ENCODE measurements at places on chromosomes 6 and 20.

- no peak overlapping the region for H3K4me3 ChIP-seq
- peaks cover 11% of the 10 kb centered on the region for H3K27me3 ChIP-seq
- peaks cover 3% of the 10 kb centered on the region for H3K36me3 ChIP-seq
- DNase-seq = no peak
- no peaks in the 10 kb centered on the region for H3K4me1 ChIP-seq
- H3K27ac ChIP-seq = peak overlapping the region; percentile 63
Observed at GRCh38 chr6:149910721-149911151, 12.2 kb downstream of the RAET1G start.

GRCh38 chr6:136964398-136964797 lies 42.3 kb downstream of the SLC35D3 start:
- H3K27me3 ChIP-seq = peaks cover 30% of the 10 kb centered on the region
- peaks cover 6% of the 10 kb centered on the region for H3K4me1 ChIP-seq
- H3K4me3 ChIP-seq = no peak overlapping the region
- H3K36me3 ChIP-seq = no peaks in the 10 kb centered on the region
- no peak overlapping the region for H3K27ac ChIP-seq

DNA sequence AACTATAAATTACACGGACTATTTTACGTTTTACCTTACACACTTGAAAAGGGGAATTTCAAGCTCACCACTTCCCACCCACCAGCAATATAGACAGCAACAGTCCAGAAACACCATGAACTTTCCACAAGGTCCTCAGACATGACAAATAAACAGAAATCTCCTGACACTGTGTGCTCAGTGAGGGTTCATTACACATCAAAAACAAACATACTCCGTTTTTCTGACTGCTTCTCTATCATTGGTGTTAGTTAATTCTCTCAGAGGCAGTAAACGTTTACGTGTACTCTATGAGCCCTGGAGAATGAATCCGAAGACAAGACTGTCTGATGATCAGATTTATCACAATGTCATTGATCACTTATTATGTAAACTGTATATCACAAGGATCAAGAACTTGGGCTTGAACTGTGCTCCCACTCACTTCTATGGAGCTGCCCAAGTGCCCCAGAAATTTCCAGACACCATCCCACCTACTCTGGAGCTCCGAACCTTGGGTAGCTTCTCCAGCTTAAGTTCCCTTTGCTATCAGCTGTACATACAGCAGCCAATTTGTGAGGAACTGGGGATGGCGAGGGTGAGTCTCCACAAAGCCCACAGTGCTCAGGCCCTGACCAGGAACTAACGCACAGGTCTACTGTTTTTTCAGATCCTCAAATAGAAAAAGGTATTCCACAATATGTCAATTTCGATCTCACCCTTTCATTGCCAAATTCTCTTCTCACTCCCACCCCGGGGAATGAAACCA lies 86.0 kb downstream of the ALDH8A1 start:
- no peaks in the 10 kb centered on the region for H3K27me3 ChIP-seq
- DNase-seq = no peak
- H3K4me3 ChIP-seq = no peak overlapping the region
- no peak overlapping the region for H3K27ac ChIP-seq

DNA sequence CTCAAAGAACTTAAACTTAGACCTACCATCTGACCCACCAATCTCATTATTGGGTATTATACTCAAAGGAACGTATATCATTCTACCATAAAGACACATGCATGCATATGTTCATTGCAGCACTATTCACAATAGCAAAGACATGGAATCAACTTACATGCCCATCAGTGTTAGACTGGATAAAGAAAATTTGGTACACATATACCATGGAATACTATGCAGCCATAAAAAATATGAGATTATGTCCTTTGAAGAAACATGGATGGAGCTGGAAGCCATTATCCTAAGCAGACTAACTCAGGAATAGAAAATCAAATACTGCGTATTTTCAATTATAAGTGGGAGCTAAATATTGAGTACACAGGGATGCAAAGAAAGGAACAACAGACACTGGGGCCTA lies 166.4 kb upstream of the GLP1R start:
- H3K4me1 ChIP-seq = peaks cover 4% of the 10 kb centered on the region
- H3K4me3 ChIP-seq = no peak overlapping the region
- H3K27ac ChIP-seq = no peak overlapping the region
- no peaks in the 10 kb centered on the region for H3K27me3 ChIP-seq

- H3K36me3 ChIP-seq = peaks cover 3% of the 10 kb centered on the region
- H3K27ac ChIP-seq = no peak overlapping the region
- no peak overlapping the region for H3K4me3 ChIP-seq
Observed at GRCh38 chr6:135411339-135411738, 86.2 kb downstream of the AHI1 start.

- H3K4me3 ChIP-seq = no peak overlapping the region
- H3K27ac ChIP-seq = no peak overlapping the region
- peak; percentile 26 for DNase-seq
- H3K36me3 ChIP-seq = no peaks in the 10 kb centered on the region
- peaks cover 9% of the 10 kb centered on the region for H3K4me1 ChIP-seq
- H3K27me3 ChIP-seq = peaks cover 2% of the 10 kb centered on the region
Observed at GRCh38 chr6:18323935-18324705, 59.8 kb upstream of the DEK start.

GRCh38 chr20:11229772-11230171 lies 556.0 kb upstream of the JAG1 start:
- DNase-seq = no peak
- H3K36me3 ChIP-seq = no peaks in the 10 kb centered on the region
- no peaks in the 10 kb centered on the region for H3K4me1 ChIP-seq
- no peaks in the 10 kb centered on the region for H3K27me3 ChIP-seq
- no peak overlapping the region for H3K27ac ChIP-seq

GRCh38 chr20:14879020-14879697 lies 541.7 kb upstream of the FLRT3 start:
- no peaks in the 10 kb centered on the region for H3K27me3 ChIP-seq
- H3K36me3 ChIP-seq = no peaks in the 10 kb centered on the region
- H3K4me1 ChIP-seq = no peaks in the 10 kb centered on the region
- DNase-seq = no peak
- H3K27ac ChIP-seq = no peak overlapping the region
- H3K4me3 ChIP-seq = no peak overlapping the region

- DNase-seq = no peak
- no peak overlapping the region for H3K27ac ChIP-seq
- no peaks in the 10 kb centered on the region for H3K4me1 ChIP-seq
- H3K36me3 ChIP-seq = no peaks in the 10 kb centered on the region
- H3K27me3 ChIP-seq = no peaks in the 10 kb centered on the region
Observed at GRCh38 chr6:91539456-91539855, 952.6 kb upstream of the MAP3K7 start.

DNA sequence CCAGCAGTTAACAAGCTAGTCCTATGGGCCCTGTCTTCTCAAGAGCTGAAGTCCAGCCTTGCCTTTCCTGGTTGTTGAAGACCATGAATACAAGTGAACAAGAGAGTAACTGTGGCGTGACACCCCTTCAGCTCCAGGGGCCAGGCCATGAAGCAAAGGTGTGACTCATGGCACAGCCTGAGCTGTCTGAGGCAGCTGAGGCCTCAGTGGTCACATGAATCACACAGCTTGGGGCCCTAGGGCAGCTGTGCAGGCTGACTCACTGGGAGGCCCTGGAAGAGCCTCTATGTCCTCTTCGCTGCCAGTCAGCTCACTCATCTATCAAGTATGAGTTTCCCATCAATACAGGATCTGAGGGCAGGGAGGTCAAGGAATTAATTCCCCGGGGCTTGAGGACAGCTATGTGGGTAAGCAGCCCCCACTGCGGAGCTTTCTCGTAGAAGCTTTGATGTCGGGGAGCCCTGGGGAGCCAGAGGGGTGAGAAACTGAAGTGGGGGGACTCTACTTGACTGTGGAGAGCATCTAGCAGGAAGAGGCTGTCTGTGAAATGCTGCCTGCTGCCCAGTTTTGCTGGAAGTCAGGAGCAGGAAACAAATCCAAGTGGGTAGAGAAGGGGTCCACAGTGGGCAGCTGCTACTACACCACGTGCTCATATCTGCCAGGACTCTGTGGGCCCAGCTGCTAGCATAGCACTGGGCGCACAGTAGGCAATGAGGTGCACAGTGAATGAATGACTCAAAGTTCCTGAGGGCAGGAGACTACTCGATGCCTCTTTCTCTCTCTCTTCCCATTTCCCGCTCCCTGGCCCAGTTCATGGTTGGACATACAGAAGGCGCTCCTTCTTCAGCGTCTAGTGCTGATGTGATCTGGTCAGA lies 13.7 kb upstream of the FAM83C start:
- no peak overlapping the region for H3K4me3 ChIP-seq
- peaks cover 45% of the 10 kb centered on the region for H3K4me1 ChIP-seq
- peaks cover 2% of the 10 kb centered on the region for H3K36me3 ChIP-seq
- no peaks in the 10 kb centered on the region for H3K27me3 ChIP-seq

- peak; percentile 37 for DNase-seq
- H3K4me3 ChIP-seq = peak overlapping the region; percentile 64
- H3K36me3 ChIP-seq = peaks cover 4% of the 10 kb centered on the region
- H3K4me1 ChIP-seq = peaks cover 23% of the 10 kb centered on the region
- peaks cover 27% of the 10 kb centered on the region for H3K27me3 ChIP-seq
- peak overlapping the region; percentile 74 for H3K27ac ChIP-seq
Observed at GRCh38 chr6:157240059-157240959, 83.0 kb downstream of the TMEM242 start.

DNA sequence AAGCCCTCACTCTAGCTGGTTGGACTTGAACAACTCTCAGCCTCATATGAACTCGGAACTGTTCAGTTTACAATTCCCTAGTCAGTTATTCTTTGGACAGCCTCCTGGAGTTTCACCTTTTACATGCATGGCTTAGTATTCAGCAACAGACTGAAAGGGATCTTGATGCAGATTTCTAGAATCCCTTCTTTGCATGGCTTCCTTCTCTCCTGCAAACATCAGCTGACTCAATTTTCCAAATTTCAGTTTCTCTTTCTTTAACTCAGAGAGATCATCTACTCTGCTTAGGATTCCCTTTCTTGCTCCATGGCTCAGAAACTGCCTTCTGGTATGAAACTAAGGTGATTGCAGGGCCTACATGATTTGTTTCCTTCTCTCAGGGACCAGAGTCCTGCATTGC lies 99.6 kb downstream of the CEP57L1 start:
- H3K27ac ChIP-seq = no peak overlapping the region
- peaks cover 3% of the 10 kb centered on the region for H3K4me1 ChIP-seq
- H3K4me3 ChIP-seq = no peak overlapping the region
- no peaks in the 10 kb centered on the region for H3K27me3 ChIP-seq
- H3K36me3 ChIP-seq = peaks cover 4% of the 10 kb centered on the region

DNA sequence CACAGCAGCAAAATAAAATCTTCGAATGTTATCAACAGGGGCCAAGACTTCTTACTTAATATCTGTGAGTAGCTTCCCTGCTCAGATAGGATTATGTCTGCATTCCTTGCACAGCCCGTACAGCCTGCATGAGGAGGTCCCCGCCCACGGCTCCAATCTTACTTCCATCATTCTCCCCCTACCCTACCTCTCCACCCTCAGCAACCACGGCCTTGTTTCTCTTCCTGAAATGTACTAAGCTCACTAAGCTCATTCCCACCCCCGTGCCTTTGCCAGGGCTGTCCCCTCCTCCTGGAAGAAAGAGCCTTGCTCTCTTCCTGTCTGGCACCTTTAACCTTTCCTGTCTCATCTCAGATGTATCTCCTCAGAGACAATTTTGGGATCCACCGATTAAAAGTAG lies 120.4 kb downstream of the BCAS1 start:
- peaks cover under 1% of the 10 kb centered on the region for H3K27me3 ChIP-seq
- H3K4me1 ChIP-seq = peaks cover 36% of the 10 kb centered on the region
- DNase-seq = no peak
- peak overlapping the region; percentile 95 for H3K27ac ChIP-seq
- peaks cover 8% of the 10 kb centered on the region for H3K36me3 ChIP-seq

DNA sequence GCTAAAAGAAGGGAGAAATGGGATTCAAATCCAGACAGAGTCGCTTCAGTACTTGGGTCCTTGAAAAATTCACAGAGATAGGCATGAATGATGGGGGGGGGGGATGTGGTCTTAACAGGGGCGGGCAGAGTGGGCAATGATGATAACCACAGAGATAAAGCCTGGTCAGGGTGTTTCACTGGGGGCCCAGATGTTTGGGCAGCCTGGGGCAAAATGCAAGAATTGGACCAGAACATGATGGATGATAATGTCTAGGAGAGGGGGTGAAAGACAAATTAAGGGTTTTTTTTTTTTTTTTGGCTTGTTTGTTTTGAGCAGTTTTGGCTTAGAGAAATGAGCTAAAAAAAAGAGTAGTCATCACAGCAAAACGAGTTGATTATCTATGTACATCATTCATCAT lies 57.4 kb downstream of the LAMP5 start:
- DNase-seq = no peak
- H3K36me3 ChIP-seq = no peaks in the 10 kb centered on the region
- H3K27me3 ChIP-seq = peaks cover 6% of the 10 kb centered on the region
- H3K27ac ChIP-seq = no peak overlapping the region
- no peak overlapping the region for H3K4me3 ChIP-seq
- H3K4me1 ChIP-seq = no peaks in the 10 kb centered on the region

DNA sequence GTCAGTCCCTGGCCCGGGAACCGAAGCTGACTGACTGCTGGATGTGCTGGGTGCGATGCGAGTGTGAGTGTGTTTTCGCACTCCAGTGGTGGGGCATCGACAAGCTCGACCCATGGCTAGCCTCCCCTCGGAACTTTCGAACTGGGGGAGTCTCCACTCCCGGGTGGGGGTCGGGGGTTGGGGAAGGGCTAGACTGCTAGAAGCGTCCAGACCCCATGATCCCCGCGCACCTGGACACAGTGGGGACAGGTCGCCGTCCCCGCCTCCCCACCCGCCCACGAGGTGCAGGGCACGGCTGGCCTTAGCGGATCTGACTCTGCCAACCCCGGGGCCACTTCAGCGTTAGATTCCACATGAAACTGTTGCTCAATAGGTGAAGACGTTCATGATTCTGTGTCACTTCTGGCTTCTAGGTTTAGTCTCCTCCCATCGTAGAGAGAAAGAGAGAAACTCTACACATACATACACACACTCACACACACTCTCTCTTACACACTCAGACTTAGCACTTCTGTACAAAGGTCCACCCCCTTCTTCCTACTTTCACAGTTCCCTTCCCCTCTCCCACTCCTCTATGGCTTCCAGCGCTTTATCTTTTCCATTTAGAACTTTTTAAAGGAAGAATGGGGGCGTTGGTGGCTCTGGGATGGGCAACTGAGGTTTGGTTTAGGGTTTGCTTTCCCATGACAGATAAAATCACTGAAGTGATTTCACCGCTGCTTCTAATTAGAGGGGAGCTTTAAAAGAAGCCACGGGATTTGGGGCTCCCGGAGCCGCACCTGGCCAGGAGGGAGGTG lies 5.1 kb upstream of the TFAP2A start:
- DNase-seq = no peak
- peak overlapping the region; percentile 30 for H3K4me3 ChIP-seq
- peaks cover 15% of the 10 kb centered on the region for H3K36me3 ChIP-seq
- H3K27me3 ChIP-seq = peaks cover 94% of the 10 kb centered on the region
- peaks cover 12% of the 10 kb centered on the region for H3K4me1 ChIP-seq

GRCh38 chr6:158763434-158764182 lies 55.6 kb downstream of the EZR start:
- no peaks in the 10 kb centered on the region for H3K27me3 ChIP-seq
- no peak overlapping the region for H3K4me3 ChIP-seq
- peak overlapping the region; percentile 54 for H3K27ac ChIP-seq
- H3K4me1 ChIP-seq = no peaks in the 10 kb centered on the region
- H3K36me3 ChIP-seq = peaks cover 47% of the 10 kb centered on the region

GRCh38 chr6:79079561-79080041 lies 1.5 kb upstream of the PHIP start:
- H3K27ac ChIP-seq = peak overlapping the region; percentile 99
- peaks cover 39% of the 10 kb centered on the region for H3K4me1 ChIP-seq
- peaks cover 20% of the 10 kb centered on the region for H3K27me3 ChIP-seq
- peaks cover 17% of the 10 kb centered on the region for H3K36me3 ChIP-seq
- DNase-seq = no peak
- H3K4me3 ChIP-seq = peak overlapping the region; percentile 93

GRCh38 chr20:2937902-2938301 lies 64.6 kb downstream of the PTPRA start:
- H3K36me3 ChIP-seq = peaks cover 9% of the 10 kb centered on the region
- no peak for DNase-seq
- H3K4me1 ChIP-seq = peaks cover 10% of the 10 kb centered on the region
- H3K4me3 ChIP-seq = no peak overlapping the region
- no peak overlapping the region for H3K27ac ChIP-seq

- no peaks in the 10 kb centered on the region for H3K36me3 ChIP-seq
- H3K27me3 ChIP-seq = peaks cover 72% of the 10 kb centered on the region
Observed at GRCh38 chr6:148214667-148215066, 128.0 kb upstream of the SASH1 start.

Measured in activated CD4-positive, alpha-beta T cell treated with anti-CD3 and anti-CD28 coated beads, Interleukin-2, amount 10 ng/mL, durations not matched to agents 7 days and 5 days (primary cell).